ENCODE measurements at places on chromosomes 7 and 10. TPM values are rescaled to one million over a fixed set of nuclear protein-coding genes. Genes with fewer than 3 reads are reported as not detected.

Gene CLDN4
- total RNA-seq: 0.10 TPM

Gene PDK4
- not detected for total RNA-seq

Gene FOXL3
- total RNA-seq: not detected

Gene ATG9B
- 8.6 TPM for total RNA-seq

Gene C1QL3
- 0.08 TPM for total RNA-seq

- no peak for DNase-seq
- peaks cover 60% of the 10 kb centered on the region for H3K36me3 ChIP-seq
- H3K27me3 ChIP-seq: no peaks in the 10 kb centered on the region
- H3K27ac ChIP-seq: peak within 1 kb of the TSS; percentile 98
- H3K4me1 ChIP-seq: peaks cover 32% of the 10 kb centered on the region
Observed at GRCh38 chr10:3784510-3785250, at the start of gene KLF6. KLF6 (minus strand) TSS chr10:3785209; CDS start chr10:3785014, 195 bp downstream.

DNA sequence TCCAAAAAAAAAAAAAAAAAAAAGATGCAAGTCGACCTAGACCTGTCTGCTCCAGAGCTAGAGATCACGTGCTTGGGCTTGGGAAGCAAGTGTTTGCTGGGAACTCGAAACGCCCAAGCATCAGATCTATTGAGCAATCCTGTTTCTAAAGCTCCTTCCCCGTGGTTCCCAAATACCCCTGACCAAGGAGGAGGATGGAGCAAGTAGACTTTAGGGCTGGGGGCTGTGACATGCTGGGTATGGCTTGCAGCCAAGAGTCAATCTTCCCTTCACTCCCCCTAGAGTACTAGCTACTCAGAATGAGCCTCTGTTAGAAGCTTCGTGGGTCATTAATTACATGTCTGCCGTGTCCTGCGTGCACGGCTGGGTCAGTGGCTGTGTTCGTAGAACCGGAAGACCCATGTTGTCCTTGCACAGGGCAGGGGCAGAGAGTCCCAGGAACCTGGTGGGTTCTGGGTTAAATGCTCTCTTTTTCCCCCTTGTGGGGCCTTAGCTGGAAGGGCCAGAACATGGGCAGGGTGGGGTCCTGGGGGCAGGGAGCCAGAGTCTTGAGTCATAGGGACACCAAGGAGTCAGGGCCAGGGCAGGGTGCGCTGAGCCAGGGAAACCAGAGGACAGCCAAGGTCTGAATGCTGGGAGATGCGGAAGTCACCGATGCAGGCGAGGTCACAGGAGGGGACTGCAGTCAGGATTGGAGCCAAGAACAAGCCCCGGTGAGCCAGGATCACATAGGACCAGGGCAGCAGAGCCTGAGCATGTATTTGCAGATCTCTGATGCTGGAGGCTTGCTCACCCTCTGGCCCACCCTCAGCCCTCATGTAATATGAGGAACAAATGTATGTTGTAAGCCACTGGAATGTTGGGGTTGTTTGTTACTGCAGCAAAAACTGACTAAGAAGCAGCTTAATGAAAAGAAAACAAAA is 34.6 kb upstream of the TPST1 start:
- no peak overlapping the region for H3K4me3 ChIP-seq
- no peaks in the 10 kb centered on the region for H3K36me3 ChIP-seq
- H3K4me1 ChIP-seq: no peaks in the 10 kb centered on the region
- no peak for DNase-seq
- H3K27me3 ChIP-seq: peaks cover 2% of the 10 kb centered on the region

GRCh38 chr10:71880425-71881306 is 29.6 kb upstream of the PSAP start:
- H3K4me3 ChIP-seq: no peak overlapping the region
- DNase-seq: no peak
- H3K36me3 ChIP-seq: no peaks in the 10 kb centered on the region
- H3K27me3 ChIP-seq: peaks cover 10% of the 10 kb centered on the region
- no peak overlapping the region for H3K27ac ChIP-seq

Gene KCNIP2
- total RNA-seq: 2.5 TPM

DNA sequence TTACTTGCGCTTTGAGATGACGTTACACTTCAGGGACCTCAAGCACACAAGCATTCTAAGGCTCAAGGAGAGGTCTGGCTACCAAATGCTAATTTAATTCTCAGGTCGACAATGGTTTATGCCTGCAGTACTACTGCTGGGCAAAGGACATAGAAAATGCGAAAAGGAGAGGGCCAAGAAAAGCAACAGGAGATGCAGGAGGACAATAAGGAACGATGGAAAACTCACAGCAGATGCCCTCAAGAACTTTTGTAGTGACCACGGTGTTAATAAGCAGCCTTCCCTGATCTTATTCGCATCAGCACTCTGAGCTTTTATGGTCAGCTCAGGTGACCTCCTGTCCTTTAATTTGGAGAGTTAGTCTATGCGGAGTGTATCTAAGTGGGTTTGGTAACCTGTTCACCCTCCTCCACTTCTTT is 146.3 kb downstream of the GPR85 start:
- peaks cover 34% of the 10 kb centered on the region for H3K4me1 ChIP-seq
- peak overlapping the region; percentile 85 for H3K4me3 ChIP-seq
- no peaks in the 10 kb centered on the region for H3K27me3 ChIP-seq
- H3K27ac ChIP-seq: peak overlapping the region; percentile 88

- H3K36me3 ChIP-seq: no peaks in the 10 kb centered on the region
- DNase-seq: no peak
- H3K4me3 ChIP-seq: no peak overlapping the region
- no peaks in the 10 kb centered on the region for H3K27me3 ChIP-seq
Observed at GRCh38 chr7:69941077-69941651, 342.9 kb downstream of the AUTS2 start.

Gene C7orf33
- not detected for total RNA-seq

DNA sequence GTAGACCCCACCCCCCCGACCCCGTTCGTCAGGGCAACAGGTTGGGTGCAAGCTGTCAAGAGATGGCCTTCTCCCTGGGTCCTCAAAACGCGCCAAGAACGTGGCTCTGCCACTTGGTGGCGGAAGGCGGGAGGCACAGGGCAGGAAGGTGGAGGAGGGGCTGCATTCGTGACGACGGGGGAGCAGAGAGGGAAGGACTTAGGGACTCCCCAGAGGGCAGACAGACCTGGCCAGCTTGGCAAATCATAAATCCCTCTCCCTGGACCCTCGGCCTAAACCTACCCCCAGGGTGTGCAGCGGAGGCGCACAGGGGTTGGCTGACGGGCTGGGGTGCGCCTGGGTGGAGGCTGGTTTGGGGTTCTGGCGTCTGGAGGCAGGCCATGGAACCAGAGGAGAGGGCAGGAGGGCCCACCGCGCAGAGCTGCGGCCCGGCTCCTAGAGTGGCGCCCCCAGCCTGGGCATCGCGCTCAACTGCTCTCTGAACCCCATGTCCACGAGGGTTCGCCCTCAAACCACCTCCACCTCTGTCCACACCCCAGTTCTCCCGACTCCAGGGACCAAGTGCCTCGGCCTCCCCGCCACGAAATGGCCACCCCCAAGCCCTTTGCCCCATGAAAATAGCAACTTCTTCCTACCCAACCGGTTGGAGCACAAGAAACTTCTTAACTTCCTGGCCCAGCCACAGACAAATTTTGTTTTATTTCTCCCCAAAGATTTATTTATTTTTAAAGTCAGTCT is 10.8 kb upstream of the GATA3 start:
- DNase-seq: no peak
- H3K27ac ChIP-seq: no peak overlapping the region
- H3K4me3 ChIP-seq: peak overlapping the region; percentile 16
- H3K36me3 ChIP-seq: peaks cover 13% of the 10 kb centered on the region
- peaks cover 66% of the 10 kb centered on the region for H3K4me1 ChIP-seq
- H3K27me3 ChIP-seq: peaks cover 97% of the 10 kb centered on the region

DNA sequence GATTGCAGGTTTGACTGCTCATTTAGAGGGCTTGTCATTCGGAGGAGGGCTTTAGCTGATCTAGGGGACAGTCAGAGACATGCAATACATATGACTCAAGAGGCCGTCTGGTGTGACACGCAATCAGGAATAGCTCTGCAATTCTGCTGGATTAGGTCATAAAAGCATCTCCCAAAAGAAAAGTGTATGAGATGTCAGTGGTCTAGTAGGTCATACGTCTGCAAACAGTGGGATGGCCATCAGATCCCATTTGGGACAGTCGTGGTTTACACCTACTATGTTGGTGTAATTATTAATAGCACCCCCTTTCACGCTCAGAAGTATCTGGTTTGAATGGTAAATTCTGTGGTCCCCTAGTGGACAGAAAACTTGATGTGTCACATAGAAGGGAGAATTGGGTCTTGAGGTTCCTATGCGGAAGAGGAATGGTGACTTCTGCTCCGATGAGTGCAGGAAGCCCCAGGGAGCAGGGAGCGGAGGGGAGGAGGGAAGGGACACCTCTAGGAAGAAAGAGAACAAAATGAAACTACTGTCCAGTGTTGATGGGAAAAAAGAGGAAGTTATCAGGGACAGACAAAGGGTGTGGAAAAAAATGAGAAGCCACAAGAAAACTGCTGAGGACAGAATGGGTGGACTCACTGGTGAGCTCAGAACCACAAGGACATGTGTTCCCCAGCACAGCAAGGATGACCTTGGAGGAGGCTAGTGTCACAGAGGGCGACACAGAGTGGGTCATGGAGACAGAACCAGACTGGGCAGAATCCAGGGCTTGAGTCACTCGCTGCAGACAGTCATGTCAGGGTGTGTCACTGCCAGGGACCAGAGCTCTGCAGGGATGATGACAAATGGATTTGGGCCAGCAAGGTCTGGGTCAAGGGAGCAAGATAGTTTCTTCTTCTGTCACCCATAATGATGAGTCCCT is 59.9 kb downstream of the MAP3K8 start:
- H3K4me3 ChIP-seq: no peak overlapping the region
- DNase-seq: no peak
- H3K27me3 ChIP-seq: peaks cover 12% of the 10 kb centered on the region
- H3K27ac ChIP-seq: no peak overlapping the region
- peaks cover 5% of the 10 kb centered on the region for H3K36me3 ChIP-seq

Gene LRMDA
- total RNA-seq: not detected

DNA sequence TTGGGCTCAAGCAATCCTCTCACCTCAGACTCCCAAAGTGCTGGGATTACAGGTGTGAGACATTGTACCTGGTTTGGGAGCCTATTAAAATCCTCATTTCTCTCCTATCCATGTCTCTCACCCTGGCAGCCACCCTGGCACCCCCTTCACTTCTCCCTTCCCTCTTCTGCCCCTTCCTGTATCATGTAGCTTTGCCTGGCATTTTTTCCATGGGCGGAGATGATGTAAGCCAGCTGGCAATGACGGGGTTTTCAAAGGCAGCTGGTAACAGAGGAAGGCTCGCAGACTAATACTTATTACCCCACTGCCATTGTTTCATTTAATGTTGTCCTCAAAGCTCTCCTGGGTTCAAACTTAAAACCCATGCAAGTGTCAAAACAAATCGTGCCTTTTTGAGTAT is 61.9 kb downstream of the RGS10 start:
- H3K4me3 ChIP-seq: no peak overlapping the region
- peaks cover 10% of the 10 kb centered on the region for H3K27me3 ChIP-seq
- H3K4me1 ChIP-seq: peaks cover 28% of the 10 kb centered on the region
- no peak for DNase-seq

- H3K4me1 ChIP-seq: no peaks in the 10 kb centered on the region
- peaks cover 26% of the 10 kb centered on the region for H3K27me3 ChIP-seq
- H3K4me3 ChIP-seq: no peak overlapping the region
- no peak for DNase-seq
- no peaks in the 10 kb centered on the region for H3K36me3 ChIP-seq
Observed at GRCh38 chr7:98613601-98614425, 3.3 kb upstream of the NPTX2 start.

DNA sequence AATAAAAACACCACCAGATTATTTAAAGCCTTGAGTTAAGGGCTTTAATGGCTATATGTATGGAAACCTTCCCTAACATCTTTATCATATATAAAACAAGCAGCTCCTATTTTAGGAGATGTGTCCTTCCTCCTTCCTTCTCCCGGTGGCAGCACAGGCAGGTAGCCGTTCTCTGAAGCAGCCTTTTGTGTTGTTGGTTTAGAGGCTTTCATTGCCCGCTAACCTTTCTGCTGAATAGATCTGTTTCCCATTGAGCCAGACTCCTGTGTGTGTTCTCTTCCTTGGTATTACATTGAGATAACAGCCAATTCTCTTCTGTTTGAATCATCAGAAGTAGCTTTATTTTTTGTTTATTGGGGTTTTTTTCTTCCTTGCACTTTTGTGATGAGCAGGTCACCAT is 131.3 kb downstream of the CACNB2 start:
- H3K27ac ChIP-seq: no peak overlapping the region
- H3K27me3 ChIP-seq: no peaks in the 10 kb centered on the region
- no peaks in the 10 kb centered on the region for H3K4me1 ChIP-seq
- no peak overlapping the region for H3K4me3 ChIP-seq
- H3K36me3 ChIP-seq: no peaks in the 10 kb centered on the region

DNA sequence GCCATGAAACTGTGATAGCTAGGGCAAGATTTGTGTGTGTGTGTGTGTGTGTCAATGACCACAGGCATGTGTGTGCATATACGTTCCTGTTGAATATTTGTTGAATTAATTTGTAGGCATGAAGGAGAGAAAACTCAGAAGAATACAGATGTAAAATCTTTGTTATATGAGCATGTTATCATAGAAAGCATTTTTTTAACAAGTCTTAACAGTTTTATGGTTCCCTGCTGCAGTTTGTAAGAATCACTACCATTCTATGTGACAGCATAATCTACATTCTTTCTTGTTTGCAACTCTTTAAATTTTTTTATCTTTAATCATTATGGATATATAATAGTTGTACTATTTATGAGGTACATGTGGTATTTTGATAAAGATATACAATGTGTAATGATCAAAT is 130.3 kb downstream of the CD36 start:
- H3K27me3 ChIP-seq: no peaks in the 10 kb centered on the region
- H3K36me3 ChIP-seq: no peaks in the 10 kb centered on the region
- DNase-seq: no peak
- H3K4me3 ChIP-seq: no peak overlapping the region
- H3K4me1 ChIP-seq: no peaks in the 10 kb centered on the region

- H3K27me3 ChIP-seq: no peaks in the 10 kb centered on the region
- H3K36me3 ChIP-seq: peaks cover 7% of the 10 kb centered on the region
- H3K27ac ChIP-seq: no peak overlapping the region
- H3K4me1 ChIP-seq: peaks cover 11% of the 10 kb centered on the region
- H3K4me3 ChIP-seq: no peak overlapping the region
- no peak for DNase-seq
Observed at GRCh38 chr10:59865101-59865500, 41.3 kb downstream of the CCDC6 start.

DNA sequence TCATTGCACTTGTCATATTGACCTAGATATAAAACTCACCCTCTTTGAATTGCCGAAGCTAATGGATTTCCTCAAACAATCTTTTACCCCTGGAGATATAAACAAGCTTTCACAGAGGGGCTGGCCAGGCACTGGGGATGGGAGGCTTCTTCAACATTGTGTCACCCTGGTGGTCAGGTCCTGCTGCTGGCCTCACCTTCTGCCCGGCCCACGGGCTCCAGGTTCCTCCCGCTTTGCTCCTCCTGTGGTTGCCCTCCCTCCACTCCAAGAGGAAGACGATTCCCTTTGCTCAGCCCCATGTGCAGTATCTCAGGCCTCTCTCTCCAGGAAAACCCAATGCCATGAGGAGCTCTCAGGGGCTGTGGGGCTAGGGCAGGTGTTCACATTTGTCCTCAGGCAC is 118.1 kb upstream of the ADCY1 start:
- H3K36me3 ChIP-seq: no peaks in the 10 kb centered on the region
- H3K4me1 ChIP-seq: no peaks in the 10 kb centered on the region
- peaks cover 4% of the 10 kb centered on the region for H3K27me3 ChIP-seq
- H3K27ac ChIP-seq: no peak overlapping the region

Measured in activated CD4-positive, alpha-beta memory T cell treated with anti-CD3 and anti-CD28 coated beads, Interleukin-2, amount 10 ng/mL, durations not matched to agents 7 days and 5 days (primary cell).